Breast epithelium (tissue), 4 donors: ENCODE measurements at places on chromosomes 1 and 21. TPM values are rescaled to one million over a fixed set of nuclear protein-coding genes. Genes with fewer than 3 reads are reported as not detected.

DNA sequence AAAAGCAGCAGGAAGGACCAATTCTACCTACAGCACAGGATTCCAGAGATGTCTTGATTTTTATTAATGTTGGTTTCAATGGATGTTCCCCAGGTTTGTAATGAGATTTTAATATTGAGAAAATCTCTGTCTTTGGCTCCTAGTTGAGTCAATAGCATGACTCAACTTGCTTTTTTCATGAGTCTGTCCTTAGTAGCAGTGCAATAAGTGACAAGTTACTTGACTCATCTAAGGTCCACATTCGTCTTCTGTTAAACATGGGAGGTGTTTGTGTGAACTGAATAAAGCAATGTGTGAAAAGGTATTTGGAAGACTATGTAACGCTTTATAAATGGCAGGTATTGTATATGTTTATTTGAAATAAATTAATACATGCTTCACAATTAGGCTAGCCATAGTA, 645.0 kb upstream of the PTBP2 start:
- H3K4me3 ChIP-seq = no peak overlapping the region
- no peak overlapping the region for H3K27ac ChIP-seq
- H3K27me3 ChIP-seq = no peaks in the 10 kb centered on the region
- no peak for DNase-seq
- H3K4me1 ChIP-seq = no peaks in the 10 kb centered on the region

DNA sequence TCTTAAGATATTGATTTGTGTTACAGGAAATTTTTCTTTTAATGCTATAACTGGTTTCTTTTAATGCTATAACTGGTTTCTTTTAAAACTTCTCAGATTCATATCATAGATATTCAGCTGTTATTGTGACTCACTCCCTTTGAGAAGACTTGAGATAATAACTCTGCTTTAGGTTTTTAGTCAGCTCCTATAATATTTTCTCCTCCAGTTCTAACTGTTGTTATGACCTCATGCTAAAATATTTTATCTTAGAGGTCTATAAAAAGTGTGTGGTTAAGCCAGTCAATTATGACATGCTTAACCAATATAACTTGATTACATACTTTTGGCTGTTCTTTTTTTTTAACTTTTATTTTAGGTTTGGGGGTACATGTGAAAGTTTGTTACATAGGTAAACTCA, 280.2 kb downstream of the PTGER3 start:
- no peak for DNase-seq
- H3K4me1 ChIP-seq = no peaks in the 10 kb centered on the region
- no peak overlapping the region for H3K27ac ChIP-seq
- no peak overlapping the region for H3K4me3 ChIP-seq
- no peaks in the 10 kb centered on the region for H3K27me3 ChIP-seq
- no peaks in the 10 kb centered on the region for H3K36me3 ChIP-seq

Gene SYCP1
- total RNA-seq = 0.16 TPM

DNA sequence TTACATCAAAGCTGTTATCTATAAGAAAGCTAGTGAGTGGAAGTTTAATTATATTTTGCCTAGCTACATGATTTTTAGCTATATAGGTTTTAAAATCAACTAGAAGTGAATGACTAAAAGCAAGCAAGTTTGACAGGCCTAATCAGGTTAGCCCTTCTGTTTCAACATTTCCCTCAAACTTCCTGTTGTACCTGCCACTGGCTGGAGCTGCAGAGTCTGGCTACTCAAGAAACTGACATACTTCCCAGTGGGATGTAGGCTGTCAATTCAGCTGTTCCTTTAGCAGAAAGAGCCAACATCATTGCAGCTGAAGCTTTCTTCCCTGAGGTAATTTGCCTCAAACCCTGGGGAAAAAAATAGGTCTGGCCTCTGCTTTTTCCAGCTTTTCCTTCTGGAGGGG, 87.1 kb upstream of the TNR start:
- no peaks in the 10 kb centered on the region for H3K27me3 ChIP-seq
- no peak overlapping the region for H3K4me3 ChIP-seq
- H3K4me1 ChIP-seq = no peaks in the 10 kb centered on the region
- H3K36me3 ChIP-seq = no peaks in the 10 kb centered on the region
- no peak overlapping the region for H3K27ac ChIP-seq

GRCh38 chr1:2253797-2254480, 25.8 kb downstream of the SKI start:
- no peak for DNase-seq
- H3K4me3 ChIP-seq = no peak overlapping the region
- peaks cover 22% of the 10 kb centered on the region for H3K4me1 ChIP-seq
- H3K27me3 ChIP-seq = no peaks in the 10 kb centered on the region
- H3K27ac ChIP-seq = peak overlapping the region; percentile 80
- H3K36me3 ChIP-seq = no peaks in the 10 kb centered on the region

- H3K4me3 ChIP-seq = no peak overlapping the region
- no peak overlapping the region for H3K27ac ChIP-seq
- H3K36me3 ChIP-seq = no peaks in the 10 kb centered on the region
- H3K27me3 ChIP-seq = no peaks in the 10 kb centered on the region
- DNase-seq = no peak
Measured at GRCh38 chr1:11345971-11346715, 73.1 kb downstream of the UBIAD1 start.

- H3K27me3 ChIP-seq = no peaks in the 10 kb centered on the region
- DNase-seq = no peak
- no peaks in the 10 kb centered on the region for H3K4me1 ChIP-seq
Measured at GRCh38 chr1:216788671-216789070, 65.4 kb upstream of the ESRRG start.
